ENCODE measurements at places on chromosomes 5 and 9.

GRCh38 chr5:131883984-131884383, 61.5 kb downstream of the MEIKIN start:
- DNase-seq, result no peak

DNA sequence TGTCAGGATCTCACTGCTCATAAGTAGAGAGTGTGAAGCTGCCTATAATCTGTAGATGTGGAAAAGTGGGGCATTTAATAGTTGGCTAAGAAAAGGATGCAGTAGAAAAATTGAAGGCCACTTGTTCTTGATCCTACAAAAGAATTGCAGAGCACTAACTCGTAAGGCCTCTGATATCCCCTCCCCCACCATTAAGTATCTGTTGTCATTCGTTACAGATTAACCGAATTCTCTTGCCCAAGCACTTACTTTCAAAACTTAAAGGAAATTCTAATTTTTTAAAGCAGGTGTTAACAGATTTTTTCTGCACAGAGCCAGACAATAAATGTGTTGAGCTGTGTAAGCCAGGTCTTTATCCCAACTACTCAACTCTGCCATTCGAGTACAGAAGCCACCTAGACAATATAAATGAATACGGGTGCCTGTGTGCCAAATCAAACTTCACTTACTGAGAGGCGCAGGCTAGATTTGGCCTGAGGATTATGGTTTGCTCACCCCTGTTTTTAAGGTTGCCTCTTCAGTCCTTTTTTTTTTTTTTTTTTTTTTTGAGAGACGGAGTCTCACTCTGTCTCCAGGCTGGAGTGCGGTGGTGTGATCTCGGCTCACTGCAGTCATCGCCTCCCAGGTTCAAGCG, 234.8 kb downstream of the RFK start:
- DNase-seq, result no peak

GRCh38 chr9:95273369-95274022, 44.0 kb downstream of the FANCC start:
- no peak for DNase-seq

GRCh38 chr5:97009212-97009898, 73.5 kb downstream of the LNPEP start:
- no peak for DNase-seq

- no peak for DNase-seq
Measured at GRCh38 chr5:8897316-8897715, 648.6 kb downstream of the SEMA5A start.

- no peak for DNase-seq
Measured at GRCh38 chr9:73037613-73038012, 84.8 kb upstream of the ALDH1A1 start.

DNA sequence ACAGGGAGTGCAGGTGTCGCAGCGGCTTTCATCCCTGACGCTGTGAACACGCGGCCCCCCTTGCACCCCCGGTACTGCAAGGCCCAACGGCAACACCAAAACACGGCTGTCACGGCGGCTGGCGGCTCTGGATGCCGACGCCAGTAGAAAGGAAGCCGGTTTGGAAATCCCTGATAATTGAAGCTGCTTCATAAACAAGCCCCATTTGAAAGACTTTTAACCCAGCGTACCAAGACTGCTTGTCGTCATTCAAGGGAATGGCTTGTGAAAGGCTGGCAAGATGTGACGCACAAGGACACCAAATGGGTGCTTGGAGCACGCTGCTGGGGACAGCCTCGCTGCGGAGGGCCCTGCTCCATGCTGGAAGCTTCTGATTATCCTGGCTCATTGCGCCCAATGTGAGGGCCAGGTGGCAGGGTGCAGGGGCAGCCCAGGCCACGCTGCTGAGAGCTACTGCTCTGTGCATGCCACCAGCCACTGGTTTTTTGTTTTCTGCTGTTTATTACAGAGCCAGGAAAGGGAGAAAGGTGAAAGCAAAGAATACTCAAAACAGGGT, 63.1 kb downstream of the GTF3C4 start:
- no peak for DNase-seq

DNA sequence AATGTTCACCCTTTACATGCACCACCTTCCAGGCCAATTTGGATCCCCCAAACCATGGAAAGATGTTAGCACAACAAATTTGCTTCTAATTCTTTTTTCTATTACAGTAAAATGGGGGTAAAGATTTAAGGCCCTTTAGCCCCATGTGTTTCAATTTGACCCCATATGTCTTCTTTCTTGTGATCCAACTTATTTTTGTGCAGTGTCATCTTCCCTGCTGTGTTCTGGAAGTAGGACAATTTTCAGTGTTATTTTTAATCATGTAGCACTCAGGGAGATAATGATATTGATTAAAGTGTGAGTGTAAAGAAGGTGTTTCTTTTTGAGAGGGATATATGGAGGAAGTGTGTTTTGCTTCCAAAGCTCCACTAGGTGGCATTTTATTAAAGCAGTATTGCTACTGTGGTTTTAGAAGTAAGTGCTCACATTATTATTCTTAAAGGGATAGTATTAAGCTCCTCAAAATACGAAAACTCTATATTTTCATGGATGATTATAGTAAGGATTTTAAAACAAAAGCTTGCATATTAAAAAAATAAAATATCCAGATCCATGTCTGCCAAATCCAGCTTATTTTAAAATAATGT, 118.7 kb upstream of the ATP10B start:
- no peak for DNase-seq

DNA sequence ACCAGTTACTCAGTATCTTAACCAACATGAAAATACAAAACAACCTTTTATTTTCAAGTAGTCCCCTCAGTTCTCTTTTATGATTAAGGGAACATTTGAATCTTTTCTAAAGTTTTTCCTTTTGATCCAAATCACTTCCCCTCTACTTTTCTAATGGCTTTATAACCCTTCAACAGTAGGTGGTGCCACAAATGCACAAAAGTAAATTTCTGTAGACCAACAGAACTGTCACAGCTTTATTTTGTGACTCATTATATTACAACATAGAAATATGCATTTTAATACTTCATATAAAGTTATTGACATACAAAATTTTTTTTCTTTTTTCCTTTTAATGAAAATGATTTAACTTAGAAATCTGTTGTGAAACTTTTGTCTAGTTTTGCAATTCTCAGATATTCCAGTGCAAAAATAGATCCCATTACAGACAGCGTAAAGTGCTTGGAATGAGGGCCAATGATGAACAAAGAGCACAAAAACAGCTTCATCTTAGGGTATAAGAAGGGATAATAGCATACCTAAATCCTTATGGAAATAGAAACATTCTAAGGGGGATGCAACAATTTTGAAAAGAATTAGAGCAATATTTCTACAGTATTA, 17.0 kb downstream of the NIPSNAP3B start:
- DNase-seq, result no peak

- no peak for DNase-seq
Measured at GRCh38 chr5:87399720-87400119, 13.0 kb downstream of the CCNH start.

- no peak for DNase-seq
Measured at GRCh38 chr9:96177005-96177718, 124.8 kb downstream of the HSD17B3 start.

DNA sequence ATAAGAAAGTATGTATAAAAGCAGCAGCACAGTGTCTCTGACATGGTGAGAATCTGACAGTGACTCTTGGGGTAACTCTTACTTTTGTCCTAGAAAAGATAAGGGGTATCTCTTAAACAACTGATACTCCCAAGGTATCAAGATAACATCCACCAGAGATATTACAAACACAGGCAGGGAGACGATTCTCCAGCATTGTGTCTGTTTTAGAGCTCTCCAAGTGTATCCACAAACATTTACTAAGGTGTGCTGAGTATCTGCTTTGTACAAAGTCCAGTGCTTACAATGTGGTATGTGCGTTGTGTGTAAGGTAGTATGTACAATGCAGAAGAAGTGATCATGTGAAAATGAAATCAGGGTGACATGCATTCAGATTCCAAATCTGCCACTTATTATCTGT, 4.4 kb upstream of the TMEM245 start:
- no peak for DNase-seq

DNA sequence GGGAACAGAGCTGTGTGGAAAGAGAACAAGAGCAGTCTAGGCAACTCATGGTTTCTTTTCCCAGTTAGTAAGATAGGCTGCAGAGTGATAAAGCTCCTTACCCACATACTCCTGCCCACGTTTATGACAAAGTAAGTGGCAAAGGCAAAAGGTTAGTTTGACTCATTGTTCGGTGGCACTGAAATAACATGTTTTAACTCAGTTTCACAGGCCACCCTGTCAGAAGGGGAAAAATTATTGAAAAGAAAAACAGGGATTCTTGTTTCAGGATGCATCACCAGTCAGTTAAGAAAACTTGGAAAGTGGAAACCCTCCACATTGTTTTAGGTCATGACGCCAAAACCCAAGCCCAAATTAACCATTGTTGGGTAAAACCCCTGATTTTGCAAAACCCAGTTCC, 22.3 kb upstream of the DAB2 start:
- no peak for DNase-seq

DNA sequence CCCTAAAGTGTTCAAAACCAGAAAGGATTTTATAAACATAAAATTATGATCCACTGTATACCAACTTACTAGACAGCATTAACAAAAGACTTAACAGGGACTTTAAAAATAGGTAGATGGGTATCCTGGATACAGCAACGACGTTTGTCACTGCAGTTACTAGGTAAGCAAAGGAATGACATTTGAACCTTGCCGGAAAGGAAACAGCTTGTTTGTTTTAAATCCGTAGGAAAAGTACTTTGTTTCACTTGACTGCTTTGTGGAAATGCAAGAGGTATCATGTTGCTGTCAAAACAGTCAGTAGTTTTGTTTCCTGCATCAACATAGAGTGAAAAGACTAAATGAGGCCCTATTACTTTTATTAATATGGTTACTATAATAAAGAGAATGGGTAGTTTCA, 122.9 kb downstream of the CDC42SE2 start:
- DNase-seq, result no peak

- DNase-seq, result no peak
Measured at GRCh38 chr5:74272831-74273451, 367.6 kb downstream of the ENC1 start.

DNA sequence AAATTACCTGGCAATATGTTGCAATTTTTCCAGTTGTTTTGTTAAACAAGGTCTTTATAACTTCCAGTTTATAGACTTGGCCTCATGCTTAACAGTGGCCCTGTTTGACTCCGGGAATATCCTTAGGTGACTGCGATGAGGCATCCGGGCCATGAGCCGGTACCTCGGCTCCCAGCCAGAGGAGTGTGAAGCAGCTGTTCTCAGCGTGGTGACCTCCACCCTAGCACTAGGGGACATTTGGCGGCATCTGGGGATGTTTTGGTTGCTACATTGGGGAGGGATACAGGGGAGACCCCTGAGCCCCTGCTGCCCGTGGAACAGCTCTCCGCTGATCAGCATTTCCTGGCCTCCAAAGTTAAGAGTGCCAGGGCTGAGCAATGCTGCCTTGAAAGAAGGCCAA, 533.4 kb downstream of the IRX1 start:
- DNase-seq, result no peak

DNA sequence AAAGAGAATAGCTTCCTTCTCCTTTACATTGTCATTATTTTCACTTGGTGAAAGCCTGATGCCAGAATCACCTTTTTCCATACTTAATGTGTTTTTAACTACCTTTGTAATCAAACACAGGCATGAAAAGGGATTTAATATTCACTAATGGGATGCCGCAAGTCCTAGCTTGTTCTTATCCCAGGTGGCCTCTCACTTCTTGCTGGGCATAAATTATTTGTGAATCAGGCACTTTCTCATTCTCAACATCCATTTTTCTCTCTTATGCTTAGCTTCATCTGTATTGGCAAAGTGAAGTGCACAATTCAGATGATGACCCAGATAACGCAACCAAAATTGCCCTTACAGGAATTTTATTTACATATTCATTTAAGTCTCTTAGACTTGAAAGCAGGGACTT, 10.9 kb downstream of the ACTL7B start:
- DNase-seq, result no peak

DNA sequence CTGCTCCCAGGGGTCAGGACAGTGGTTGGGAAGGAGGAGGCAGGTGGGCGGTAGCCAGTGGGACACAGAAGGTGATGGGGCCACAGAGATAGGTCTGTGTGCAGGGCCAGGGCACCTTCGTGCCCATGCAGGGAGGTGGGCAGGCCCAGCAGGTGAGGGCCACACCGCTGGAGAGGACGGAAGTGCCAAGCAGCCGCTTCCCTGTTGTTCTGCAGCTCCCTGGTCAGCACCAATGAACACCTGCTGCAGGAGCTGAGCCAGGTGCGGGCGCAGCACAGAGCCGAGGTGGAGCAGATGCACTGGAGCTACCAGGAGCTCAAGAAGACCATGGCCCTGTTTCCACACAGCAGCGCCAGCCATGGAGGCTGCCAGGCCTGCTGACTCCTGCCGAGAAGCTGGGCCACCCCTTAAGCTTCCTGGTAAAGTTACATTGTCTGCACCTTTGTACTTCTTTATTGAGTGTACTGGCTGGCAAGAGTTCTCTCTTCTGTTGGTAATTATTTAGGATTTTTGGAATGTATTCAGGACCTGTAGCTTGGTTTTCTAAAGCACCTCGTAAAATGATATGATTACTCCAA, 40.3 kb downstream of the TPPP start:
- DNase-seq, result no peak

DNA sequence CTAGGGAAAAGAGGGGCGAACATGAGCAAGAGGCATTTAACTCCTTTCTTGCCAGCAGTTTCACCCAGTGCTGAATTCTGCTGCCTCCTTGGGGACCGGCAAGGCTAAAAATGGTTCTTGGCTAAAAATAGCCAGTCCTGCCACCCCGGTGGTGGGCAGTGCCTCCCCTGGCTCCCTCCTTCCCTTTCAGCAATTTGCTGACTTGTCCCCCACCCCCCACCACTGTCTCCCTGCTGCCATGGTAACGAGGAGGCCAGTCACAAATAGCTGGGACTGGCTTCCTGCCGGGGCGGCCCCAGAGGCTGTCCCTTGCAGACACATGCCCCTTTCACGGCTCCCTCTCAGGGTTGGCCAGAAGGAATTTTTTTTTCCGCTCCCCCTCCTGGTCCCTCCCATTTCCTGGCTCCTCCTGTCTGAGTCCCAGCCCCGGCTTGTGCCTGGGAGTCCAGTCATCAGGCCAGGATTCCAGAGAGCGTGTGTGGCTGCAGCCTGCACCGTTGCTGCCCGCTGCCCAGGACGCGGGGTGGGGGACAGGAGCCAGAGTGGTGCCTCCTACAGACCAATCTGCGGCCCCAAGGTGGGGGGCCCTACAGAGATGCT, 130.3 kb downstream of the RGS3 start:
- peak; percentile 97 for DNase-seq

DNA sequence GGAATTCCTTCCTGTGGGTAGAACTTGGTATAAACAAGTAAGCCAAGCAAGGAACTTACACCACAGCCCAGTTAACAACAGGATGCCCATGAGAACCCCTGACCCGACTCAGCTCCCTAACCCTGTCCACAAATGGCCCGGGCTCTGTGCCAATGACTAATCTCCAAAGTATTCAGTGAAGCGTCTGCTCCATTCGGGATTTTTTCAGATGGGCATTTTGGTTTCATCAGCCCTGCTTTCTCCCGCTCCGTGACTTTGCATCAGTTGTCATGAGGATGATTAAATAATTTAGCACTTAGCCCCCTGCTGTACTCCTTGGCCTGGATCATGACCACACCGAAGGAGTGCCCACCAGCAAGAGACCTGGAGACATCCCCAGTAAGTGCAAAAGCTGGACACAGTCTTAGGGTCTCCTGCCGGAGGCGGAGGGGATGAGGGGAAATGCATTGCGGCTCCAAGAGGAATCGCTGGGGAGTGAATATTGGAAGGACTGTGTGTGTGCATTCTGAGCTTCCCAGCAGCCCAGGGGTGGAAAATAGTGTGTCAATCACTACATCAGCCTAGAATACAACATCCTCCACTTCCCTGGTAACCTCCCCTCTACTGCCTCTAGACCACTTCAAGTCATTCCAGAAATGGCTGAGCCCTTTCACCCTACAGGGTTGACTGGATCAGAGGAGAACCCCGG, 41.4 kb upstream of the DNAH5 start:
- DNase-seq, result no peak

- no peak for DNase-seq
Measured at GRCh38 chr5:178990491-178990890, 4.6 kb downstream of the GRM6 start.
